ENCODE measurements at places on chromosomes 2 and 18.

DNA sequence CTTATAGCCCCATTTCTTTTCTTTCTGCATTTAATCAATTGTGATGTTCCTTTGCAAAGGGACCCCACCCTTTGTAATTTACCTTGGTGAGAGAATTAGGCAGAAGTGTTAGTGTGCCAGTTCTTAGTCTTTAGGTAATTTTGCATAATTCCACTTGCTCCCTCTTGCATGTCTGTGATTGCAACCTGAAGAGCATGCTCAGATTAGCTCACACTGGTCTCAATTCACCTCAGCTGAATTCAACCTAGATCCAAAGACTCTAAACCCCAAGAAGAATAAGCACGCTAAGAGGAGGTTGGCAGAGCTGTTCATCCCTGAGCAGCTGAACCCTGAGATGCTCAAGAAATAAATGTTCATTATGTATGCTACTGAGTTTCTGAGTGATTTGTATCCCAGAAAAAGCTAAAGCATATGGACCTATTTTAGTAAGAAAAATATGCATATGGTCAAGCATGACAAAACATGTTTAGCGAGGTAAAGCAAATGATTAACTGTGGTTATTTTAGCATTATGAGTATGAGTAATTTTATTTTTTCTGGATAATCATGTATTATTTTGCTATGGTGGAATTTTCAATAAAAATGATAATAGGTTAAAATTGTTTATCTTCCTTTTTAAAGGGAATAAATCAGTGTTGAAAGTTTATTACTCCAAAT, 299.2 kb upstream of the ZSWIM2 start:
- no peak for DNase-seq

GRCh38 chr2:179987916-179988315, 19.2 kb downstream of the CWC22 start:
- DNase-seq: no peak

DNA sequence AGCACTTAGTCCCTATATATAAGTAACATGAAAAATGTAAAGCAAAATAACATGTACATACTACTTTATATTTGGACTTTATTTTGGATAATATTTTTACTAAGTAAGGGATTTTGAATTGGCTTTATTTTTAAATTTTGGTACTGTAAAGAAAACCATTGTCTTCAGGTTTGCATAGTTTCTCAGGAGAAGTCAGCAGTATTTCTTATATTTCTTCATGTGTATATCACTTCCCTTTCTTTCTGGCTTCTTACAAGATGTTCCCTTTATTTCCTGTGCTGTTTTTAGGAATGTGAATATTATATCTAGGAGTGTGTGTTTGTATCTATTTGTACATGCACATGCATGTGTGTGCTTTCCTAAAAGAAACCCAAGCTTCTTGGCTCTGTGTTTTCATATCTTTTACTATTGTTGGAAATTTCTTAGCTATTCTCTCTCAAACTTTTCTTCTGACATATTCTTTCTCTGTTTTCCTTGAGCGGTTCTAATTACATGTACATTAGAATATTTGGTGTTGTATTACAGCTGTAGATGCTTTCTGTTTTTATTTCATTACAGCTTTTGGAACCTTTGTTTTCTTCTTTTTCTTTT, 1549.7 kb upstream of the ACVR2A start:
- DNase-seq: no peak

DNA sequence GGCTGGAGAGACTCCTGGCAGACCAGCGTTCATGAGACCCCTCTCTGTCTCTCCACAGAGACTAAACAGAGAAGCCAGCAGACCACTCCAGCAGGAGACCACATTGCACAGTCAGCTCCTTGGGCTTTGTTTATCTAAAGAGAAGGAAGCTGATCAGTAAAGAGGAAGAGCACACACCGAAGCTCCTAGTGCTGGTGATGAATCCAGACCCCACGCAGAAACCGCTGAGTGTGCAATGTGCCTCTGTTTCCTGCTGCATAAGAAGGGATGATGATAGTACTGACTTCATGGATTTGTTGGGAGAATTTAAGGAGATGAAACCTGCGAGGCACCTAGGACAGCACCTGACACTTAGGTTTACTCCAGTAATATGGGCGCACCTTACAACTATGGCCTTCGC, 544.1 kb upstream of the ID2 start:
- no peak for DNase-seq

DNA sequence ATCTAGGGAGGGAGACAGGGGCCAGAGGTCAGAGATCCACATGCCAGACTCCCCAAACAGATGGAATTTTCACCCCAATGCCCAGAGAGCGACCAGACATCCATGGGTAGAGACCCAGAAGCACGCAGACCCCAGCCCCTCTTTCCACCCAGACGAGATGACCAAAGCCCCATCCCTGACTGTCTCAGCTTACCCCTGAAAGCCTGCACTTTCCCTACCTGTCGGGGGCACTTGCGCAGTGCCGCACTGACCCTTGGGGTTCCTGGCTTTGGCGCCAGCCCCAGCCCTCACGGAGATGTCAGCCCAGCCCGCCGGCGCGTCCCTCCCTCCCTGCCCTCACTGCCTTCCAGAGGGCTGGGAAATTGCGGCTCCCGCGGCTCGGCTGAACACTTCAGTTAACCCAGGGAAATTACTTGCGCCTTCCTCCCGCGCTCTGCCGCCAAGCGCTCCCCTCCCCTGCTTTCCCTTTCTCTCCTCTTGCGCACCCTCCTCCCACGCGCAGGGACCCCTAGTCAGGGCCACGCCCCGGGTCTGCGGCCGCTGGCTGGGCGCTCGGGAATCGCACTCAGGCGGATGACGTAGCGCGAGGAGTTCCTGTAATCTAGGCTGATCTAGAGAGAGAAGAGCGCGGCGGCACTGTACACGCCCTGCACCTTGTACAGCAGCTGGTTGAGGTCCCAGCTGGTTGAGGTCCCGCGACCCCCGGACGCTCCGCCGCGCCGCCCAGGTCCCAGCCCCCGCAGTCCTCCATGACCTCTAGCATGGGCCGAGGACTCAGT, 12.0 kb downstream of the ALPG start:
- DNase-seq: no peak

Measured in activated CD8-positive, alpha-beta memory T cell treated with anti-CD3 and anti-CD28 coated beads for 1 hour (primary cell).